PC-3 (cell line): ENCODE measurements at places on chromosomes 12 and 14.

GRCh38 chr12:25459541-25459951, 93.5 kb downstream of the LMNTD1 start:
- H3K4me3 ChIP-seq = no peak overlapping the region
- DNase-seq = no peak
- no peak overlapping the region for H3K27ac ChIP-seq
- no peaks in the 10 kb centered on the region for H3K27me3 ChIP-seq

- H3K36me3 ChIP-seq = no peaks in the 10 kb centered on the region
- no peaks in the 10 kb centered on the region for H3K27me3 ChIP-seq
- no peaks in the 10 kb centered on the region for H3K4me1 ChIP-seq
- no peak overlapping the region for H3K27ac ChIP-seq
These were observed 109.3 kb upstream of the CPSF6 start for GRCh38 chr12:69130064-69130463.

- no peak overlapping the region for H3K27ac ChIP-seq
- H3K4me1 ChIP-seq = peaks cover 16% of the 10 kb centered on the region; the same call in 1 of the 2 replicates
- no peaks in the 10 kb centered on the region for H3K36me3 ChIP-seq
- H3K4me3 ChIP-seq = no peak overlapping the region
- no peaks in the 10 kb centered on the region for H3K27me3 ChIP-seq
These were observed 53.0 kb downstream of the TBC1D30 start for GRCh38 chr12:64877363-64878004.

- no peak for DNase-seq
- no peaks in the 10 kb centered on the region for H3K27me3 ChIP-seq
- H3K4me1 ChIP-seq = no peaks in the 10 kb centered on the region
These were observed 43.4 kb downstream of the SH2B3 start for GRCh38 chr12:111448846-111449790.

- H3K4me1 ChIP-seq = peaks cover 67% of the 10 kb centered on the region
- peak; percentile 58 for DNase-seq
- no peak overlapping the region for H3K4me3 ChIP-seq
These were observed 162.5 kb downstream of the SLC38A4 start for GRCh38 chr12:46663318-46663717.
